Activated T-helper 2 cell treated with anti-CD3 and anti-CD28 coated beads, Interferon-gamma antibody, Interleukin-2, Interleukin-4, amounts not matched to agents 10 μg/mL and 5 μg/mL and 100 μg/mL, durations not matched to agents 14 hours and 24 hours and 36 hours (primary cell): ENCODE measurements at places on chromosomes 7 and 10. TPM values are rescaled to one million over a fixed set of nuclear protein-coding genes. Genes with fewer than 3 reads are reported as not detected.

DNA sequence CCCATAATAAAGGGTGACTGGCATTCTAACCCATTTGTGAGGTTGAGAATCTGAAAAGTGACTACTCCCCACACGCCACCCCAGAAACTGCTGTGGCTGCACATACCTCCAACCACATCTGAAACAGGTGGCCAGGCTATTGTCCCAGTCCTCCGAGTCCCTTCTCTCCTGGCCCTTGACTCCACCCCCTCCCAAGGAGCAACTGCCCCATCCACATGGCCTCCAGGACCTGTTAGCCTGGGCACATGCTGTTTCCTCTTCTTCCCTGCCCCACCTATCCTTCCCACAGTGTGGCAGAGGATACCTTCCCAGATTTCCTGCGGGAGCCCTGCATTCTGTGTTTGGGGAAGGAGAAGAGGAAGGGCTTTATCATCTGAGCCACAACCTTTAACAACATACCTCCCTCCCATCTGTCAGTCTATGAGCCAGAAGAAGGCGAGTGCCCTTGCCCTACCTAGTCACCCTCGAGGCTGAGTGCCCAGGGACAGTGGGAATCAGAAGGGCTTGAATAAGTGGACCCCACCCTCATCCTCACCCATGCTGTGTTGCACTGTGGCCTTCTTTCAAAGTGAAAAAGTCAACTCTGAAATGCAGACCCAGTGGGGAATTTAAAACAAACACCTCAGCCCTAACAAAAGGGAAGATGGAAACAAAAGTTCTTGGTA, 11.9 kb downstream of the STEAP1B start:
- DNase-seq = no peak

DNA sequence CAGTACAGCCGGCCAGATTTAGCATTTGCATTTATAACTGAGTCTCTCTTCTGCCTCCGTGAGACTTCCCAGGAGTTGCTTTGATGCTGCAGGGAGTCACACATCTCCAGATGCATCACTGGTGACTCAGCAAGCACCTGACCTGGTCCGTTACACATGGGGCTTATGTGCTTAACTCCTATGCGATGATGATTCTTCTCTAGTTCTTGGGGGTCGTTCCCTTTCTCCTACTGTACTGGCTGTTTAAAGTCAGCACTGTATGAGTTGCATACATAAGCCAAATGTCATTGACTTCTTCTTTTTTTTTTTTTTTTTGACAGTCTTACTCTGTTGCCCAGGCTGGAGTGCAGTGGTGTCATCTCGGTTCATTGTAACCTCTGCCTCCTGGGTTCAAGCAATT, 13.0 kb upstream of the AKR1E2 start:
- DNase-seq = no peak

The ZNF655 gene
- 68.3 and 72.8 TPM in 2 replicates for total RNA-seq

- DNase-seq = no peak
Measured at GRCh38 chr10:117461766-117462423, 80.7 kb upstream of the EMX2 start.

DNA sequence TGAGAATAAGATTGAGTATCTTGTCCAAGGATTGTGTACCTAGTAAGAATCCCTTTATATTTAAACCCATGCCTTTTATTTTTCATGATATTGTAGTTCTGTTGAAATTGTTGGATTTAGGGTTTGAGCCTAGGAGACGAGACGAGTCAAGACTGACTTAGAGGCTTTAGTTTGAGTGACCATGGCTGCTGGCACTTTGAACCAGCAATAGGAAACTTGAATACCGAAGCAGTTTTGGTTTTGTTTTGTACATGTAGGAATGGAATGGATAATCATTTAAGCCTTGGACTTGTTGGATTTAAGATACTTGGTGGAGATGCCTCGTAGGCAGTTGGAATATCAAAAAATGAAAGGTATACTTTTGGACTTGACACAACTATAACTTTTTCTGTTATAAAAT, 229.0 kb downstream of the BICC1 start:
- no peak for DNase-seq

GRCh38 chr7:100539436-100540006, 518 bp downstream of the AGFG2 start:
- DNase-seq = no peak

- no peak for DNase-seq
Measured at GRCh38 chr10:44723619-44724325, 187.4 kb upstream of the TMEM72 start.

The CCAR1 gene
- total RNA-seq = 94.6 and 108 TPM in 2 replicates

DNA sequence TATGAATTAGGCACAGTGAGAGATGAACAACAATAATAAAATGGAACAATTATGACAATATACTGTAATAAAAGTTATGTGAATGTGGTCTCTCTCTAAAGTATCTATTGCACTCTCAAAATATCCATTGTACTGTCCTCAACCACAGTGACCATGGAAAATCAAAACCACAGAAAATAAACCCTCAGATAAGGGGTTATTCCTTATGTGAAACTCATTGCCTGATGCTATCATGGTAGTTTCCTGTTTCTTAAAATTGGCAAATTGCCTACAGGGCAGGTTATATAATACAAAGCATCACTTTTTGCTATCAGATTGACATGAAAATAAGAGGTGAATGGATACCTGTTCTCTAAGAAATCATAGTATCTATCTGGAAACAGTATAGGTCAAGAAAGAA, 3.8 kb downstream of the MCM10 start:
- DNase-seq = no peak

DNA sequence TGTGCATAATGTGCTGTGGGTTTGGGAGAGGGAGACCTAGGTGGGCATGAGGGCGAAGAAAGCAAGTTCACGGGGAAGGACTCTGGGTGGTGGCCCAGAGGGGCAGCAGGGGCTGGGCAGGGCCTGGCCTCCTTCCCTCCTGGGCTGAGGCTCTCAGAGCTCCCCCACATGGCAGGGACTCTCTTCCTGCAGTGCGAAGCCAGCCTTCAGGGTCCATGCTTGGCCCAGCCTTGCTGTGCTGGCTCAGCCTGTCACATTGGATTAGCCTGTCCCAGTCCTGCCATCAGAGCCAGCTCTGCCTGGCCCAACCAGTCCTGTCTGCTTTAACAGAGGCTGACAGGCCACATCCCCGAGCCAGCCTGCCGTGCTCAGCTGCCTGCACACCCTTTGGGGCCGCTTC, 20.4 kb upstream of the ZNF488 start:
- no peak for DNase-seq

DNA sequence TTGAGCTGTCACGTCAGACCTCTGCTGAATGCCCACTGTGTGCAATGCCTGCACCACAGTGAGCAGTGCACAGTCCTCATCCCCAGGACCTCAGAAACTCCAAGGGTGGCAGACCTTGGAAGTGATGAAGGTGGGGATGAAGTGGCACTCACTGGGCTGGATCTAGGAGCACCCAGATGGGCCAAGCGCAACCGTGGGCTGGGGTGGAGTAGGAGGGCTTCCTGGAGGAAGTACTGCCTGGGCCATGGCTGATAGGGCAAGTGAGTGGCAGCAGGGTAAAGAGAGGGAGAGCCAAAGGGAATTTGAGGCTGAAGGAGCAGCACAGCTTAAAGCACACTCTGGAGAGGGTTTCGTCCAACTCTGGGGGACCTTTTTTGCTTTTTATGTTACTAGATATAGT, 52.3 kb downstream of the RBM20 start:
- DNase-seq = no peak

The TLX1 gene
- total RNA-seq = not detected in 2 replicates

The IFIT1B gene
- total RNA-seq = not detected in 2 replicates

GRCh38 chr10:80156216-80156615, 23.7 kb downstream of the PLAC9 start:
- DNase-seq = no peak

The ZNF775 gene
- total RNA-seq = 4.5 and 5.5 TPM in 2 replicates

DNA sequence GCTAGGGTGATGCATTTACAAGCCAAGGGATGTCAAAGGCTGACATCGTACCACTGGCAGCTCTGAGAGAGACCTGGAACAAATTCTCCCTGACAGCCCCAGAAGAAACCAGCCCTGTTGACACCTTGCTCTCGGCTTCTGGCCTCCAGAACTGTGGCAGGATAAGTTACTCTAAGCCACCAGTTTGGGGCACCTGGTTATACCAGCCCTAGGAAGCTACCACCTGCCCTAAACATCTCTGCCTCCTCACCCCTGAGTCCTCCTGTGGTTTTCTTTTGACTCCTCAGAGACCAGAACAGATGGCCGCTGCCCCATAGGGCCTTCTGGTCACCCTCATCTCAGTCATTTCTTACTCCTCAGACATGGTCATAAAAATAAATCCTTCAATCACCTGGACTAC, 107.4 kb downstream of the CPXM2 start:
- no peak for DNase-seq

The HYAL4 gene
- not detected in 2 replicates for total RNA-seq

- no peak for DNase-seq
Measured at GRCh38 chr10:10492420-10492819, 525.3 kb upstream of the CELF2 start.

The ASCC1 gene
- total RNA-seq = 46.2 and 49.6 TPM in 2 replicates

- no peak for DNase-seq
Measured at GRCh38 chr10:43000021-43000411, 76.9 kb upstream of the RET start.
